ENCODE measurements at places on chromosomes 5 and 9.

GRCh38 chr9:36492865-36493264, 79.8 kb upstream of the MELK start:
- no peak for DNase-seq
- H3K27ac ChIP-seq: no peak overlapping the region
- no peaks in the 10 kb centered on the region for H3K27me3 ChIP-seq
- H3K36me3 ChIP-seq: no peaks in the 10 kb centered on the region

GRCh38 chr5:168693297-168693696, 114.1 kb upstream of the PANK3 start:
- no peak overlapping the region for H3K4me3 ChIP-seq
- H3K27me3 ChIP-seq: no peaks in the 10 kb centered on the region
- H3K36me3 ChIP-seq: no peaks in the 10 kb centered on the region
- peaks cover 5% of the 10 kb centered on the region for H3K4me1 ChIP-seq

- no peak for DNase-seq
- no peak overlapping the region for H3K4me3 ChIP-seq
- no peaks in the 10 kb centered on the region for H3K36me3 ChIP-seq
- no peaks in the 10 kb centered on the region for H3K4me1 ChIP-seq
- no peak overlapping the region for H3K27ac ChIP-seq
These were observed 602.9 kb upstream of the ST8SIA4 start for GRCh38 chr5:101505891-101506570.

GRCh38 chr5:156356238-156356637, 29.3 kb downstream of the SGCD start:
- DNase-seq: no peak
- H3K4me3 ChIP-seq: no peak overlapping the region
- H3K4me1 ChIP-seq: no peaks in the 10 kb centered on the region
- H3K36me3 ChIP-seq: no peaks in the 10 kb centered on the region
- no peak overlapping the region for H3K27ac ChIP-seq

GRCh38 chr5:84017523-84018172, 297.0 kb upstream of the HAPLN1 start:
- no peak overlapping the region for H3K27ac ChIP-seq
- DNase-seq: no peak
- H3K27me3 ChIP-seq: no peaks in the 10 kb centered on the region
- no peak overlapping the region for H3K4me3 ChIP-seq
- H3K36me3 ChIP-seq: no peaks in the 10 kb centered on the region
- no peaks in the 10 kb centered on the region for H3K4me1 ChIP-seq

- DNase-seq: peak; percentile 32
- no peaks in the 10 kb centered on the region for H3K36me3 ChIP-seq
- H3K4me1 ChIP-seq: peaks cover 3% of the 10 kb centered on the region
- H3K27me3 ChIP-seq: no peaks in the 10 kb centered on the region
- H3K4me3 ChIP-seq: no peak overlapping the region
These were observed 375.0 kb upstream of the RFX3 start for GRCh38 chr9:3900673-3901318.

DNA sequence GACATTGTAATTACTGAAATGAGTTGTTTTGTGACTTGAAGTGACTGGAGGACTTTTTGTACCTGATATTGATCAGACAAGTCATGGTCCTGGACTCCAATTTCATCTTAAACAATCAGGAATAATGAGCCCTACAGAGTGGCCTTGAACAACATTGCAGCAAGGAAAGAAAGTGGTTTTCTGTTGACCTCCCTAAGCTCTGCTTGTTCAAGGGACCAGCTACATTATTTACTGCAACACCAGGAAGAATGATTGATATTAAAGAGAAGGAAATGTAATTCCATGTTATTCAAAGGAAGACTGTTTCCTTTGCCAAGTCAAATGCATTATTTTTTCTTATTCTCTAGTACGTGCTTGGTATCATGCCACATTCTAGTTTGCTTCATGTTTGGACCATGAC, 22.6 kb downstream of the ENTREP1 start:
- no peaks in the 10 kb centered on the region for H3K27me3 ChIP-seq
- H3K4me1 ChIP-seq: peaks cover 17% of the 10 kb centered on the region
- DNase-seq: no peak
- H3K27ac ChIP-seq: no peak overlapping the region
- H3K36me3 ChIP-seq: no peaks in the 10 kb centered on the region
- no peak overlapping the region for H3K4me3 ChIP-seq

DNA sequence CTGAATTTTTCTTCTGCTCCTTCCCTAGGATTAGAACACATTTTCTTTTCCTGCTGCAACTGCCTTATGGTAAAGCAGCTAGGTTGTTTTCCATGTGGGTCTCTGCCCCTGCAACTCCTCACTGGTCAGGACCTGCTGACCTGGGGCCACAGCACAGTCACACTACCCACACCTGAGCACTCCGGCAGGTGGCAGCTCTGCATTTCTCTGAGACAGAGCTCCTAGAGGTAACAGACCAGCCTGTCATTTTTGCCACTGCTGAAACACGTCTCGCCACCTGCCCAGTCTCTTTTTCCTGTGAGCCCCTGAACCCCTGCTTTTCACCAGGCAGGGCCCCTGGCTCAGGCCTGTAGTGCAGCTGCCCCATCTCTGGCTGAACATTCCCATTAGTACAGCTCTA, 609.6 kb downstream of the HINT1 start:
- H3K27ac ChIP-seq: no peak overlapping the region
- H3K4me3 ChIP-seq: no peak overlapping the region
- no peaks in the 10 kb centered on the region for H3K4me1 ChIP-seq

DNA sequence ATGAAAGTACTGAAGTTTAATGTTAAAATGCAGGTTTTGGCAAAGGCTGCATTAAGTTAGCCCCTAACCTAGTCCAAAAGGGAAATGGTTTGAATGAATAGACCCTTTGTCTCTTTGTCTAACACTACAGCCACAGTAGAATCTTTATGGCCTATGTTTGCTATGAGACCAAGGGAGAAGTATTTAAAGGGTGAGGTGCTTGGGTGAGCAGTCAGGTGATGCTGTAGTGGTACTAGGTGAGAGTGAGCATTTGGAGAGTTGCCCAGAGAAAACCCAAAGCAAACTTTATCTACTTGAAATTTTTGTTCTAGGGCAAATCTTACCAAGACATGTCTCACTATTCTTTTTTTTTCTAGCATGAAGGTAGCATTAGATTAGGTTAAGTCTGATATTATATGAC, 1961.4 kb upstream of the WWC1 start:
- no peaks in the 10 kb centered on the region for H3K36me3 ChIP-seq
- H3K4me3 ChIP-seq: no peak overlapping the region
- H3K4me1 ChIP-seq: peaks cover 4% of the 10 kb centered on the region
- DNase-seq: no peak
- H3K27me3 ChIP-seq: no peaks in the 10 kb centered on the region
- H3K27ac ChIP-seq: no peak overlapping the region

GRCh38 chr5:153573326-153574033, 83.0 kb downstream of the GRIA1 start:
- no peaks in the 10 kb centered on the region for H3K4me1 ChIP-seq
- no peaks in the 10 kb centered on the region for H3K27me3 ChIP-seq
- H3K4me3 ChIP-seq: no peak overlapping the region
- no peak overlapping the region for H3K27ac ChIP-seq
- H3K36me3 ChIP-seq: no peaks in the 10 kb centered on the region

GRCh38 chr5:40680741-40681362, 1.1 kb downstream of the PTGER4 start:
- peaks cover 11% of the 10 kb centered on the region for H3K27me3 ChIP-seq
- peaks cover 3% of the 10 kb centered on the region for H3K4me1 ChIP-seq
- H3K36me3 ChIP-seq: no peaks in the 10 kb centered on the region
- H3K4me3 ChIP-seq: no peak overlapping the region
- no peak overlapping the region for H3K27ac ChIP-seq

DNA sequence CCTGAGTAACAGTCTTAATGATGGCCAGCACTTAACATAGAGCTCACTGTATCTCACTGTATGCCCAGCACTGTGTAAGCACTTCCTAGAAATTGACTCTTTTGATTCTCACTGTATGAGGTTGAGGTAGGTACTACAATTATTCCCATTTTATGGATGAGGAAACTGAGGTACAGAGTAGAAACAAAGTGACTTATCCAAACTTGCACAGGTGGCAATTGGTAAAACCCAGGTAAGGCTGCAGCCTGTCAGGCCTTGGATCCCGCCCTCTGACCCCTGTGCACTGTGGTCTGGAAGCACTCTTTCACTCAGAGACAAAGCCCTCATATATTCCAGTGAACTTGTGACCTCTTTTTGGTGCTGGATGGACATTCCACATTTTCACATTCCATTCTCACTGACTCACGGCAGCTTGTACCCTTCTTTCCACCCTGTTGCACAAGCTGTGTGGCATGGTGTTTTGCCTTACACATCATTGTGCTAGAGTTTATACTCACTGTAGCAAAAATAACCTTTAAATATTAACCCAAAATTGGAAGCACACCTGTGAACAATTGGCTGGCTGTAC, 21.7 kb downstream of the ANKRD55 start:
- no peaks in the 10 kb centered on the region for H3K27me3 ChIP-seq
- no peak overlapping the region for H3K4me3 ChIP-seq
- DNase-seq: peak; percentile 34

DNA sequence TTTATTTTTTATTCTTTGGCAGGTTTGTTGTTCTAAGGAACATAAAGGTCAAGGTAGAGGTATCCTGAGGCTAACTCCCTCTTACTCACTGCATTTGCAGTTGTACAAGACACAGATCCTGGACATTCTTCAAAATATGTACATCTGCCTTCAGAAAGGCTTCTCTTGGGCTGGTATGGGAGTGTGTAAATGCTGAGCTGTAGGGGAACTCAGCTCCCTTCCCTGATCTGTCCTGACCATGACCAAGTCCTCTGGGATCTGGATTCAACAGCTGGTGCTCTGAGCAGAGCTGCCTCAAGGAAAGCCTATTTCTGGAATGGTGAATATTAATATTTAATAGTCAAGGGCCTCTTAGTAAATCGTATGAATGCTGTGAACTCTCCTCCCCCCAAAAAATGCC, 117.4 kb downstream of the PRKACG start:
- H3K27me3 ChIP-seq: no peaks in the 10 kb centered on the region
- H3K4me3 ChIP-seq: no peak overlapping the region
- H3K27ac ChIP-seq: peak overlapping the region; percentile 57
- peaks cover 9% of the 10 kb centered on the region for H3K4me1 ChIP-seq
- DNase-seq: no peak
- H3K36me3 ChIP-seq: no peaks in the 10 kb centered on the region

- peaks cover 4% of the 10 kb centered on the region for H3K4me1 ChIP-seq
- H3K27me3 ChIP-seq: no peaks in the 10 kb centered on the region
- DNase-seq: no peak
- H3K27ac ChIP-seq: no peak overlapping the region
- no peaks in the 10 kb centered on the region for H3K36me3 ChIP-seq
These were observed 164.5 kb upstream of the NFIB start for GRCh38 chr9:14478175-14479162.

DNA sequence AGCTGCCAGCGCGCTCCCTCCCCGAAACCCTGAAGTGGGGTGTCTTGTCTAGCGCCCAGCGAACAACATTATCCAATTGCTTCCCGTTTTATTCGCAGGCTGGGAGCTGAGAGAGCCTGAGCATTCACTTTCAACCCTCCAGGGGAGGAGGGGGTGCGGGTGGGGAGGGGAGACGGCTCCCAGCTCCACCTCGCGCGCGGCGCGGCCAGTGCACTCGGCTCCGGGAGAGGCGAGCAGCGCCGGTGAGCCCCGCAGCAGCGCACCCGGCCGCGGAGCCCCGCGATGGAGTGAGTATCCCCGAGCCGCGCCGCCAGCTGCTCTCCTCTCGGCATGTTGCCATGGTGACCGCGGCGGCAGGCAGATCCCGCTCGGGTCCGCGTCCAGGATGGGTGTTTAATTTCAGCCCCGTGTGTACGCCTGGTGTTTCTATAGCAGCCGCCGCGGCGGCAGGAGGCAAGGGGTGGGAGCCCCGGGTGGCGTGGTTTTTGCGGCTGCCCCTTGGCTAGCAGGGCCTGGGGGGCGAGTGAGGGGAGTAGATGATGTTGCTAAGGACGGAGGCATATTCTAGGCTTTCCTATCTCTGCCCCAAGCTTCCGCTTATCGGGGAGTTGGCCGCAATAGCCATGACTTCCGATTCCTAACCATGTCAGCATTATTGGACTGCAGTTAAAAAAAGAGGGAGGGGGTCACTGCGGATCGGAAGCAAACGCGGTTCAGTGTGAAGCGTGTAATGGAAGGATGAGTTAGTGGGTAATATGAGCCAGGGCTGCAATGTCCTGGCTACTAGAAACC, 139.2 kb upstream of the PALM2AKAP2 start:
- H3K27me3 ChIP-seq: peaks cover 34% of the 10 kb centered on the region
- peak; percentile 46 for DNase-seq
- H3K4me1 ChIP-seq: no peaks in the 10 kb centered on the region
- H3K36me3 ChIP-seq: no peaks in the 10 kb centered on the region

GRCh38 chr5:108201721-108202120, 180.2 kb downstream of the FBXL17 start:
- no peak overlapping the region for H3K4me3 ChIP-seq
- DNase-seq: no peak
- no peaks in the 10 kb centered on the region for H3K4me1 ChIP-seq
- H3K27me3 ChIP-seq: no peaks in the 10 kb centered on the region
- no peaks in the 10 kb centered on the region for H3K36me3 ChIP-seq

DNA sequence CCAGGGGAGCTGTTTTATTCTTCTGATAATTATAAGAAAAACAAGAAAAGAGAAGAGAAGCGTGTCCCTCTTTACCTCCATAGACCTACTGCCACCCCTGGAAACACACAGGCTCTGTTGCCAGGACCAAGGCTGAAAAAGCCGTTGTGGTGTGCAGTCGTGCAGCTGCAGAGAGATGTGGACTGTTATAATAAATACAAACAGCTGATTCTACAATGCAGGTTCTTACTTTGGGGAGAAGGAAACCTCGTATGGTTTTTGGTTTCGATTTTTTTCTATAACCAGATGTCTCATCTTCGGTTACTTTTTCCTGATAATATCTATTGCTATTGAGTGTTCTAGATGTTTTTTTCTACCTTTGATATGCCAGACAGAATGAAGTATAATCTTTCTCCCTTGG, 28.1 kb downstream of the FYB1 start:
- no peaks in the 10 kb centered on the region for H3K36me3 ChIP-seq
- no peak overlapping the region for H3K4me3 ChIP-seq

GRCh38 chr9:127993721-127994120, 12.9 kb upstream of the EEIG1 start:
- no peak for DNase-seq
- H3K4me3 ChIP-seq: no peak overlapping the region
- no peaks in the 10 kb centered on the region for H3K4me1 ChIP-seq
- no peaks in the 10 kb centered on the region for H3K27me3 ChIP-seq

DNA sequence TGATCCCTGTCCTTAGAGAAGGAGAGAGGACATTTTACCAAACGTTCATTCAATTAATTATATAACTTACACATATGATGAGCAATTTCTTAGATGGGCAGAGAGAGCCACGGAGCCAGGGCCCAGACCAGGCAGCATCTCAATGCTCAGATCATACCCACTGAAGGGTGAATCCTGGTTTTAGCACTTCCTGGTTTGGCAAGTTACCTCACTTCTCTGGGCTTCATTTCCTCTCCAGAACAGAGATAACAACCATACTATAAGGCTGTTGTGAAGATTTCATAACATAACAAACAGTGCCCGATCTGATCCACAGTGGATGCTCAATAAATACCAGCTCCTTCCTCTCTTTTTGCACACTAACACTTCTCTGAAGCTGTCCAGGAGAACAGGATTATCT, 271.1 kb downstream of the DENND1A start:
- H3K4me1 ChIP-seq: peaks cover 8% of the 10 kb centered on the region
- no peak overlapping the region for H3K27ac ChIP-seq
- no peaks in the 10 kb centered on the region for H3K36me3 ChIP-seq
- no peak overlapping the region for H3K4me3 ChIP-seq
